ENCODE measurements at places on chromosomes 4 and X. TPM values are rescaled to one million over a fixed set of nuclear protein-coding genes. Genes with fewer than 3 reads are reported as not detected.

GRCh38 chr4:139083607-139083955, 68.0 kb downstream of the NOCT start:
- peak overlapping the region; percentile 72 for H3K4me3 ChIP-seq
- H3K4me1 ChIP-seq, result no peaks in the 10 kb centered on the region
- no peaks in the 10 kb centered on the region for H3K36me3 ChIP-seq
- no peaks in the 10 kb centered on the region for H3K27me3 ChIP-seq

DNA sequence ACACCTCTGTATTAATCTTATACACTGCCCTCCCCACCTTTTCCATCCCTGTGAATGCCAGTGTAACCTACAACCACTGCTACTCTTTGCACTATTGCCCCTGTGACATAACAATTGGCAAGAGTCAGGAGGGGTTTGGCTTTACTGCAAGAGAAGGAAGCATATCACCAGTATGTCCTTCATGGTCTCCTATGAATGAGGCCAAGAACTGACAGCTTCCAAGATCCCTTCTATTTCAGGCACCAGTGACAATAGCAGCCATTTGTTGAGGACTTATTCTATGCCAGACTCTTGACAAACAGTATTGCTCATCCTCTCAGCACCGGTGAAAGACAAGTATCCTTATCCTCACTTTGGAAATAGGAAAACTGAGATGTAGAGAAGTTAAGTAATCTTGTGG, 363.9 kb downstream of the MID1IP1 start:
- no peaks in the 10 kb centered on the region for H3K27me3 ChIP-seq
- DNase-seq, result no peak

QDPR gene
- total RNA-seq, result 11.4 TPM

DNA sequence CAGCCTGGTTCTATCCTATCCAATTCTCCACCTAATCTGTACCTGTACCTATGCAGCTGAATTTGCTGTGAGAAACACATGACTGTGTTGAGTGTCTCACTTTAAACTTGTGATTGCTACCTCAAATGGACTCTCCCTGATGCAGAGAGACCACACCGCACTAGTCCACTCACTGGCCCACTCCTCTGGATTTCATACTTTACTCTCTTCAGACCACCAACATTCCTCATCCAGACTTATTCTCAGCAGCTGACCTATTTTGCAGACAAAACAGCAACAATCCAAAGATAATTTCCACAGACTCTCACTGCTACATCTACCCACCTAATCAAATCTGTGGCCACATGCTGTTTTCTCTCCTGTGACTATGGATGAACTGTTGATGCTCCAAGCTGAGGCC, 45.2 kb downstream of the ACSL4 start:
- no peaks in the 10 kb centered on the region for H3K27me3 ChIP-seq
- no peak overlapping the region for H3K4me3 ChIP-seq
- no peak for DNase-seq
- H3K4me1 ChIP-seq, result no peaks in the 10 kb centered on the region
- no peaks in the 10 kb centered on the region for H3K36me3 ChIP-seq
- no peak overlapping the region for H3K27ac ChIP-seq

BEX2 gene
- total RNA-seq, result 41.2 TPM

Measured in prostate gland (tissue), 2 donors.